ENCODE measurements at places on chromosomes 1 and 21. TPM values are rescaled to one million over a fixed set of nuclear protein-coding genes. Genes with fewer than 3 reads are reported as not detected.

Gene GREM2
- polyA plus RNA-seq, result 15.9 TPM

Gene LCK
- polyA plus RNA-seq, result not detected

GRCh38 chr1:33821291-33821690, 42.6 kb upstream of the HMGB4 start:
- no peak for DNase-seq
- H3K4me3 ChIP-seq, result no peak overlapping the region
- no peaks in the 10 kb centered on the region for H3K36me3 ChIP-seq

- H3K36me3 ChIP-seq, result no peaks in the 10 kb centered on the region
- H3K27me3 ChIP-seq, result no peaks in the 10 kb centered on the region
- H3K4me3 ChIP-seq, result no peak overlapping the region
- DNase-seq, result no peak
Observed at GRCh38 chr1:174605198-174605597, 157.4 kb downstream of the GPR52 start.

DNA sequence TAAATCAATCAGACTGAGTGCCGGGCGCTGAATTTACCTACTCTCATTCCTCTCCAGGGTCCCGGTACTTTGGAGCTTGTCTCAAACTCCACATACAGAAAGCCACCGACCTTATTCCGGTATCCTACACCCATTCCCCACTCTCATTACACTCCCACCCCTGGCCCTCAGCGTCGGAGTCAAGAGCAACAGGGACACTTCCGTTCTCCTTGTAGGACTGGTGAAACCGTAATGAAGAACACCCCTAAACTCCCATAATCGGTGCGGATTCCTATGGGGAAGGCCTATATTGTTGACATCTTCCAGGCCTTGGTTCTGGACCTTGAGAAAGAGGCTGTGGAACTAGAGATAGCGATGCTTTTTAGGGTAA, 798 bp downstream of the ZBED6 start:
- peak overlapping the region; percentile 81 for H3K27ac ChIP-seq
- H3K4me3 ChIP-seq, result peak overlapping the region; percentile 86
- H3K4me1 ChIP-seq, result peaks cover 12% of the 10 kb centered on the region
- no peaks in the 10 kb centered on the region for H3K27me3 ChIP-seq
- peak; percentile 26 for DNase-seq

DNA sequence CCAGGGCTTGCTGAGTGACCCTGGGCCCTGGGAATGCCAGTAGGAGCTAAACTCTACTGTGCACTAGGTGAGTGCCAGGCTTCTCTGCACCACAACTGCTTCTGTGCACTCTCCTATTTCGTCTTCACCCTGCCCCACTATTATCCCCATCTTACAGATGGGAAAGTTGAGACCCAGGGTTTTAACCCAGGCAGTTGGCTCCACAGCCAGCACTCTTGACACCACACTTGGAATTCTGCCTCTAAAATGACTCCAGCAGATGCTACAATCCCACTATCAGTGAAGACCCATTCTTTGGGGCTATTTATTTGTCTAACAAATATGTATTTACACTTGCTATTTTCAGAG, 56.1 kb downstream of the FOXO6 start:
- H3K27ac ChIP-seq, result no peak overlapping the region
- H3K36me3 ChIP-seq, result no peaks in the 10 kb centered on the region
- no peak overlapping the region for H3K4me3 ChIP-seq
- no peak for DNase-seq

DNA sequence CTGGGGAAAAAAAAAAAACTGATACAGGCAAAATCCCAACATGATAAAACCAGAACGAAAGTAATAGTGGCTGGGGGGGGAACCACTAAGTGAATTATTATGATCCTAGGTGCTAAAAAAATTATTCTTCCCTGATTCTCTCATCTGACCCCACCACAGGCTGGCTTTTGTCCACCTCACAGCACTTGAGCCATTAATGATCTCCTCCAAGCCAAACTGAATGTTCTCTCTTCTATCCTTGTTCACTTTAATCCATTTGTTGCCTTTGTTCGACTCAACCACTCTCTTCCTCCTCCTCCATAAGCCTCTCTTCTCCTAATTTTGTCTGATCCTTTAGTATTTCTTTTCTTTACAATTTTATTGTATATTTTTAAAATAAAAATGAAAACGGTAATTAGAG, 16.0 kb upstream of the SMYD2 start:
- H3K36me3 ChIP-seq, result no peaks in the 10 kb centered on the region
- no peak for DNase-seq
- no peak overlapping the region for H3K27ac ChIP-seq

Gene MX2
- 0.53 TPM for polyA plus RNA-seq

Gene ABCA4
- polyA plus RNA-seq, result 0.11 TPM

GRCh38 chr1:63955370-63956145, 181.7 kb downstream of the ROR1 start:
- peak; percentile 22 for DNase-seq
- peaks cover 3% of the 10 kb centered on the region for H3K4me1 ChIP-seq
- no peak overlapping the region for H3K4me3 ChIP-seq
- no peaks in the 10 kb centered on the region for H3K36me3 ChIP-seq
- H3K27ac ChIP-seq, result no peak overlapping the region

Gene SAMSN1
- not detected for polyA plus RNA-seq

Gene FMO2
- polyA plus RNA-seq, result 0.05 TPM

Gene RBP7
- 0.17 TPM for polyA plus RNA-seq

- H3K4me3 ChIP-seq, result no peak overlapping the region
- no peak overlapping the region for H3K27ac ChIP-seq
- H3K27me3 ChIP-seq, result no peaks in the 10 kb centered on the region
- no peaks in the 10 kb centered on the region for H3K4me1 ChIP-seq
Observed at GRCh38 chr1:191695865-191696264, 462.4 kb upstream of the RGS18 start.

Gene MXRA8
- polyA plus RNA-seq, result 502 TPM

Gene CRP
- not detected for polyA plus RNA-seq

DNA sequence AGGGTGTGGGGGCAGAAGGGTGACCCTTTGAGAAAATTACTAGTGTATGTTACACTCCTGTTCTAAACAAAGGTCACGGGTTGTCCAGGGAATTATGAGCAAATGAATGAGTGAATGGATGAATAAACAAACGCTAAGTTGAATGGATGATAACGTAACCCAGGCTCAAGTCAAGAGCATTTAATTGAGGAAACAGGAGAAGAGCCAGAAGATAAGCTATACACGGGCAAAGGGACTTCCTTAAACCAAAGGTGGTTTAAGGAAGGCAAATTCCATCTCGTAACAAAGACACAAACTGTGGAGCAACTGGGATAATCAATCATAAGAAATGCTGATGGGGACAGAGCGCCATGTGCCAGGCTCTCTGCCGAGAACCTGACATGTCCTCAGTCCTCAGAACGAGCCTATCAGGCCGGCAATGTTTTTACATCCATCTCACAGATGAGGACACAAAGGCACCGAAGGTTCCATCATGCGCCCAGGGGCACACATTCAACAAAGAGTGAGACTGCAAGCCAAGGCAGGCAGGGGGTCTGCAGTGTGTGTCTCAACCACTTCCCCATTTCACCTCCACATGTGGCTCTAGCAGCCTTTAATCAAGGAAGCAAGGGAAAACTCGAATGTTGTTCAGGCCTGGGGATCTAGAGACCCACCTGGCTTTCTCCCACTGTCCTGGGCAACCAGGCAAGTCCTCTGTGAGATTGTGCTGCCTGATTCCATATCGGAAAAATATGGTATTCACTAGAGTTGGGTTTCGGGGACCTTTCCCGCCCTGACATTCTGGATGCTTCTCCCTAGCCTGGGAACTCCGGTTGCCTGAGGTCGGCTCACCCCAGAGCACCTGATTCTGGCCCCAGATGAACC, 126.8 kb upstream of the EDN2 start:
- H3K4me1 ChIP-seq, result peaks cover 15% of the 10 kb centered on the region
- H3K4me3 ChIP-seq, result no peak overlapping the region
- no peaks in the 10 kb centered on the region for H3K27me3 ChIP-seq
- H3K36me3 ChIP-seq, result no peaks in the 10 kb centered on the region

DNA sequence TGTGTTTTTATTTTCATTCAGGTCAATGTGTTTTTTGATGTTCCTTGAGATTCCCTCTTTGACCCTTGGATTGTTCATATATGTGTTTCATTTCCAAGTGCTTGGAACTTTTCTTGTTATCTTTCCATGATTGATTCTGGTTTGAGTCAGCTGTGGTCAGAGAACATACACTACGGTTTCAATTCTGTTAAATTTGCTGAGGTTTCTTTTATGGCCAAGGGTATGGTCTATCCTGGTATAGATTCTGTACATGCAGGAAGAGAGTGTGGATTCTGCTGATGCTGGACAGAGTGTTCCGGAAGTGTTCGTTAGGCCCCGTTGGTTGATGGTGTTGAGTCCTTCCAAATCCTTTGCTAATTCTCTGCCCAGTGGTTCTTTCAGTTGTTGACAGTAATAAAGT, 98.5 kb upstream of the COL6A1 start:
- H3K36me3 ChIP-seq, result no peaks in the 10 kb centered on the region
- no peak overlapping the region for H3K27ac ChIP-seq
- DNase-seq, result no peak
- no peak overlapping the region for H3K4me3 ChIP-seq

- no peak overlapping the region for H3K4me3 ChIP-seq
- no peaks in the 10 kb centered on the region for H3K27me3 ChIP-seq
- H3K36me3 ChIP-seq, result peaks cover 9% of the 10 kb centered on the region
- peak overlapping the region; percentile 28 for H3K27ac ChIP-seq
- H3K4me1 ChIP-seq, result peaks cover 9% of the 10 kb centered on the region
Observed at GRCh38 chr1:110348771-110349170, 9.6 kb downstream of the RBM15 start.

GRCh38 chr21:42563261-42563660, 49.6 kb downstream of the SLC37A1 start:
- H3K27me3 ChIP-seq, result peaks cover 12% of the 10 kb centered on the region
- H3K36me3 ChIP-seq, result no peaks in the 10 kb centered on the region
- no peak for DNase-seq
- no peaks in the 10 kb centered on the region for H3K4me1 ChIP-seq
- no peak overlapping the region for H3K4me3 ChIP-seq

DNA sequence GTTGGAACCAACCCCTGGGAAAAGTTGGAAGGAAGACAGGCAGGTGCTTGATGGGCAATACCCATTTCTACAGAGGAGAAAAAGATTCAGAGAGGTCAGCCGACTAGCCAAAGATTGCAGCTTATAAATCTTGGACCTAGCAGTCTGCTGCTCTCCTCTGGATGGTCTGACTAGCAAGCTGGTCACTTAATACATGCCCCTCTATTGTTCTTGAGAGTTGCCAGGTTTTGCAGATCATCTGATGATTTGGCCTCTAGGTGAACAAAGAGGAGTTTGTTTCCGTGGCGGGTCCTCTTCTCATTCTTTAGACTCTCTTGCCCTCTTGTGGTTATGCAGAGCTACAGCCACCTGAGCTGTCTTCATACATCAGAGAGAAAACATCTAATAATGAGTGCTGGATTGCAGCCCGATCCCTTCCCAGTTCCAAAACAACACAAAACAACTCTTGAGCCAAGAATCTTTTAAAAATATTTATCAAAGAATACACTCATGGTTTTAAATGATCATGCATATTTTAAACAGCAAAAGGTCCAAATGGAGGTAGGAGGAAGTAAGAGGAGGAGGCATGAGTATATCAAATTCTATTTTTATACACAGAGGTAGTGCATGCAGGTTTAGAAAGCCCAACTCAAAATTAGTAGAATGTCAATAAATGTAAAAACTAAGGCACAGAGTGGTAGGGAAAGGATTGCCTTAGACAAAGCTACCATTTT, 115.7 kb downstream of the SLC30A10 start:
- peaks cover 2% of the 10 kb centered on the region for H3K4me1 ChIP-seq
- no peak overlapping the region for H3K4me3 ChIP-seq
- peaks cover 7% of the 10 kb centered on the region for H3K27me3 ChIP-seq
- peak; percentile 71 for DNase-seq

- H3K4me3 ChIP-seq, result no peak overlapping the region
- no peaks in the 10 kb centered on the region for H3K36me3 ChIP-seq
- H3K4me1 ChIP-seq, result peaks cover 5% of the 10 kb centered on the region
- peaks cover 2% of the 10 kb centered on the region for H3K27me3 ChIP-seq
Observed at GRCh38 chr1:245572709-245573108, 417.9 kb downstream of the KIF26B start.

Gene PODN
- polyA plus RNA-seq, result 5.4 TPM

Gene DFFA
- polyA plus RNA-seq, result 28.1 TPM

DNA sequence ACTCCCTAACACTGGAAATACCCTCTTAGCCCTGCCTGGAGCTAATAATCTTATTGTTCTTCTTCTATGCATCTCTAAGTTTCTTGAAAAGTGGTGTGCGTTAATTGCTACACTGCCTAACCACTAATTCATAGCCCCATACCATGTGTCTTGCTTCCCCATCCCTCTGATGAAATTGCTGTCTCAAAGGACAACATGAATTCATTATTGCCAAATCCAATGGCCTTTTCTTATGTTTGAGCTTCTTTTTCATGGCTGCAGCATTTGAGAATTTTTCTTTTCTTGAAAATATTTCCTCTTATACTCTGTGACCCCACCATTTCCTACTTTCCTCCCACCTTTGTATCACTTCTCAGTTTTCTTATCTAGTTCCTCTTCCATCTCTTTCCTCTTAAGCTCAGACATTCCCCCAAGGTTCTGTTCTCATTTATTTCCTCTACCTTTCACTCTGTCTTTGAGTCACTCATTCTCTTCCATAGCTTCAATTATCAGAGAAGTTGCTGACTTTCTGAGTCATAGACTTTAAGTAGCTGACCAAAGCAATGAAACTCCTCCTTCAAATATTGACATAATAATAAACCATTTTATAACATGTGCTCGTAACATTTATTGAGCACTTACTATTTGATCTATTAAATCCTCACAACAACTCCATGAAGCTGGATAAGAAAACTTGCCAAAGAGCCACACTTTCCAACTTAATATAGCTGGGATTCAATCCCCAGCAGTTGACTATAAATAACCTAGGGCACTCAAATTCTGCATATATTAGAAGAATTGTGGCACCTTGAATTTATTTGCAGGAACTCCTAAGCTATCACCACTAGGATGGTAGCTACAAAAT, 35.5 kb upstream of the ATP6V1G3 start:
- DNase-seq, result peak; percentile 24
- no peak overlapping the region for H3K27ac ChIP-seq
- no peaks in the 10 kb centered on the region for H3K27me3 ChIP-seq
- no peak overlapping the region for H3K4me3 ChIP-seq
- H3K4me1 ChIP-seq, result no peaks in the 10 kb centered on the region
- H3K36me3 ChIP-seq, result no peaks in the 10 kb centered on the region

Gene C1orf185
- polyA plus RNA-seq, result not detected

GRCh38 chr1:2202008-2202575, 7.5 kb upstream of the FAAP20 start:
- no peak overlapping the region for H3K4me3 ChIP-seq
- no peaks in the 10 kb centered on the region for H3K36me3 ChIP-seq
- H3K27me3 ChIP-seq, result no peaks in the 10 kb centered on the region
- H3K4me1 ChIP-seq, result peaks cover 20% of the 10 kb centered on the region
- no peak overlapping the region for H3K27ac ChIP-seq

Gene HMCN1
- polyA plus RNA-seq, result 4.6 TPM

- no peak overlapping the region for H3K4me3 ChIP-seq
- no peaks in the 10 kb centered on the region for H3K36me3 ChIP-seq
- H3K27me3 ChIP-seq, result no peaks in the 10 kb centered on the region
- no peaks in the 10 kb centered on the region for H3K4me1 ChIP-seq
Observed at GRCh38 chr1:38745476-38746401, 113.8 kb downstream of the RRAGC start.

- peak overlapping the region; percentile 98 for H3K4me3 ChIP-seq
- H3K27ac ChIP-seq, result no peak overlapping the region
- peaks cover 7% of the 10 kb centered on the region for H3K36me3 ChIP-seq
- no peak for DNase-seq
- H3K4me1 ChIP-seq, result no peaks in the 10 kb centered on the region
Observed at GRCh38 chr1:150320667-150320978, 710 bp upstream of the PRPF3 start.

Gene KCNK2
- 41.3 TPM for polyA plus RNA-seq

Gene KCND3
- 0.03 TPM for polyA plus RNA-seq

GRCh38 chr1:193625255-193625654, 438.8 kb upstream of the B3GALT2 start:
- no peak overlapping the region for H3K4me3 ChIP-seq
- no peaks in the 10 kb centered on the region for H3K27me3 ChIP-seq
- no peak for DNase-seq
- H3K36me3 ChIP-seq, result no peaks in the 10 kb centered on the region
- no peak overlapping the region for H3K27ac ChIP-seq
- H3K4me1 ChIP-seq, result no peaks in the 10 kb centered on the region

All from IMR-90 (cell line).